ENCODE measurements at places on chromosomes 5 and 9.

GRCh38 chr9:89496645-89497256, 1.2 kb downstream of the SEMA4D start:
- DNase-seq = no peak

DNA sequence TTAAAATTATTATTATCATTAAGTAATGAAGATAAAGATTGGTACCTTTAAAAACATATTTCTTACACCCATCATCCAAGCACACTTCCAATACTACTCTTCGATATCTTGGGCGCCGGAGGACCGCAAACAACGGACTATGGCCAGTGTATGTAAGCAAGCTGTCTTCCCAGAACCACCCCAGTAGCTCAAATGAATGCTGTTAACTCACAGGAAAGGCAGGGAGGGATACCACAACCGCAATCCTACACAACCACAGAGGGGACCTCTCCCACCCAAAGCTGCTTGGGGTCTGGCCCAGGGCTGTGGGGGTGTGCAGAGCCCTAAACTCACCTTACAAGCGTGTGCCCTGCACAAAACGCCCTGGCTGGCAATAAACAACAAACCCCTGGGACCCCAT, 20.6 kb downstream of the GOLM1 start:
- DNase-seq = no peak

GRCh38 chr5:102536323-102536928, 37.6 kb upstream of the SLCO6A1 start:
- no peak for DNase-seq

GRCh38 chr5:177447066-177447610, 524 bp downstream of the PRR7 start:
- DNase-seq = peak; percentile 85

GRCh38 chr5:84086511-84086910, 298.2 kb downstream of the EDIL3 start:
- no peak for DNase-seq

GRCh38 chr9:112884721-112885120, 6.0 kb downstream of the SLC46A2 start:
- no peak for DNase-seq

- DNase-seq = no peak
Measured at GRCh38 chr9:31023847-31024246, 1360.6 kb upstream of the ACO1 start.

DNA sequence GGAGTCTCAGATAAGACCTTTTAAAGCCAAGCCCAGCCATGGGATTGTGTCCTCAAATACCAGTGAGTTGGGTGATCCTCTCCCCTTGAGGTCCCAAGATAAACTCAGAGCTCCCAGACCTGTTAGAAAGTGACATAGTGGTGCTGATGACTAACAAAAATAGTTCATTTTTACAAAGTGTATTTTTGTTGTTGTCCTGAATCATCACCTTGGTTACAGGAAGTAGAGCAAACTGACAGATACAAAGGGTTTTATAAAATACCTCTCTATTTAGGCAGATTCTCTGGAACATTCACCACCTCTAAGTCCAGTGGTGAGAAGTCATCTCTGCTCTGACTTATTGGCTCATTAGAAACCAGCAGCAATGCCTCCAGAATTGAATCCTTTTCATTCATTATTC, 259.3 kb downstream of the CEMIP2 start:
- no peak for DNase-seq

- DNase-seq = no peak
Measured at GRCh38 chr9:121972501-121972981, 120.6 kb downstream of the TTLL11 start.

DNA sequence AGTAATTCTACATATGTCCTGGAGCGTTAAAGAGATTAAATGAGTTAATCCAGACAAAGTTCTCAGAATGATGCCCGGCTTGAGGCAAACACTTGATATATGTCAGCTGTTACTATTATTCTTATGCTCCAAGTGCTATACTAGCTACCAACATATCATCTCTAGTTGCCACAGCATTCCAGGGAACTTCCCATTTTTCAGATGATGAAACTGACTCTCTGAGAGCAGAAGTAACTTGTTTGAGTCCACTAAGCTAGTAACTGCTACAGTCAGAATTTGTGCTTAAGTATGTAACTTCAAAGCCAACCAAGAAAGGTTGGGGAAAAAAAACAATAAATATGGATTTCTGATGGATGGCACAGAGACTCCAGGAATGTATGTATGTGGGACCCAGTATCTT, 98.1 kb downstream of the CDK5RAP2 start:
- no peak for DNase-seq

DNA sequence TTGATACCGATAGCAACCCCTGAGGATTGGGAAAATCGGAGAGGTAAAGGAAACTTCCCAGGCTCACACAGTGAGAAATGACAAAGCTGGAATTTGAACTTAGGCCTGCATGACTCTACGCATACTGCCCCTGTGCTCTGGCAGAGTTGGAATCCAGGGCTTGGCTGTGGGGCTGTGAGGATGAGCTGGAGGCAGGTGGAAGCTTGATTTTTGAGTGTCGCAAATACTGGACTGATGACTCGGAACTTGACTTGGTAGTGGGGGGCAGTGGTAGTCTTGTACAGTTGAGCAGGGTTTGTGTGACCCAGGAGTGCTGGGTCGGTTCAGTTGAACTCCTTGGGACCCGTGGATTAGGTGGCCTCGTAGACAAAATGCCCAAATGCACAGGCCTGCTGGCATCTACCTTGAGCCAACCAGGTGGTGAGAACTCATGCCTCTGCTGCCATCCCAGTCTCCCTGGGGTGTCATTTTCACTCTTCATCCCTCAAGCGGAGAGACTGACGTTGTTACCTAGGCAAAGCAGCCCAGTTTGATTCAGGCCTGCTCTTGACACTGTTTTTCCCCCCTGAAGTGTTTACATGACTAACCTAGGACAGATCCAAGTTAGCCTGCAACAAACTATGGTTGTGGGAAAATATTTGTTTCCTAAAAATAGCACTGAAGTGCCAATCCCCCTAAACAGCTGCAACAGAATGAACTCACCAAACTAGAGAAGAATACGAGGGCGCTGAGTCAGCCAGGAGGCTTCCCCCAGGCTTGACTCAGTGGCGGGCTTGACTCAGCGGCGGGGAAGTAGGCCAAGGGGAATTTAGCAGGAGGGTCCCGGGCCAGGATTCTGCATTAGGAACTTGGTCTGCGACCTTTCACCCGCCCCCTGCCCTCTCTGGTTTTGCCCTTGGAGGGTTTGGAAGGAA, 45.7 kb upstream of the ORM1 start:
- no peak for DNase-seq

GRCh38 chr9:31677415-31677814, 707.0 kb upstream of the ACO1 start:
- DNase-seq = no peak

DNA sequence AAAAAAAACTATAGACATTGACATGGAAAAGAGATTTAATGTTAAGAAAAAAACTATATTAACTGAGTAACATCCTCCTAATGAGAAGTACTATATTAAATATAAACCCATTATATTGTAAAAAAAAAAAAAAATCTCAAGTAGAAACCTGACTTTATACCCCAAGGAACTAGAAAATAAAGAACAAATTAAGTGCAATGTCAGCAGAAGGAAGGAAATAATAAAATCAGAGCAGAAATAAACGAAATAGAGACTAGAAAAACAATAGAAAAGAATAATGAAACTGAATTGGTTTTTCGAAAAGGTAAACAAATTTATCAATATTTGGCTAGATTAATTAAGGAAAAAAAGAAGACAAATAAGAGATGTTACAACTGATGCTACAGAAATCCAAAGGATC, 329.1 kb upstream of the ZNF608 start:
- DNase-seq = no peak

DNA sequence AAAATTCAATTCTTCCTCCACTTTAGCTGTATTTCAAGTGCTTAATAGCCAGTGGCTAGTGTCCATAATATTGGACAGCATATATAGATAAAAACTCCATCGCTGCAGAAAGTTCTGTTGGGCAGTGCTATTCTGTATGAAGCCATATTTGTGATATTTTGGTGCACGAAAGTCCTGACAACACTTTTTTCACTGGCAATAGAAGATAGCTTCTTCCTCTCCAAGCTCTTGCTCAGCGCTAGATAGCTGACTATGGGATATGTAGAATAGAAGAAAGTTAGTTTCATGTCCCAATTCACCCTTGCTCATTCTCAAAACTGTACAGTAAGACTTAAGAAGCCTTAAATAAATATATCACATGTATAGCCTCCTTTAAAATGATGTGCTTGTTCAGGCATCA, 269.9 kb downstream of the TLR4 start:
- DNase-seq = no peak

GRCh38 chr5:37184748-37185364, 64.3 kb downstream of the CPLANE1 start:
- DNase-seq = no peak

DNA sequence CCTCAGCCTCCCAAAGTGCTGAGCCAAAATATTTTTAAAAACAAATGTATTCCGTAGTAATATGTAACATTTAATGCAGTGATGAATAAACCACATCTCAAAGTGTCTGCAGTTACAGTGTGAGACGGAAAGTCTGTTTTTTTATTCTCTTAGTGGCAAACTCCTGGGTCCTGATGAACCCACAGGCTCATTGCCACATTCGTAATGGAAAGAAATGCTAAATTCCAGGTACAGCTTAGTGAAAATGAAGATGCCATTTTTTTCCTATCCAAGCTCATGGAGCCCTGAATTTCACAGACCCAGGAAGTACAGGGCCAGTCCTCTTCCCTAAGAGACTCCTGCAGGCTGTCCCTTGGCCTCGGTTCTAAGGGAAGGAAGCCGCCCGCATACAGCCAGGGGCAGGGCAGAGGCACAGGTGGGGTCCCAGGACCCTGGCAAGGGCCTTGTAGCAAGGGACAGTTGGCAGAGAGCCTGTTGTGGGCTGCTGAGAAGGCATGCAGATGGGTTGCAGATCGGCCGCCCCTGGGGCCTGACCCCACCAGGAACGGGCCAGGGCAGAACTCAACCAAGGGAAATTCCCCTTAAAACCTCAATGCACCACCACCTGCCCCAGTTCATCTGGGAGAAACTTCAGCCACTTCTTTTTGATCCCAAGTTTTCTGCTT, 36.2 kb downstream of the IPPK start:
- DNase-seq = no peak

GRCh38 chr9:134170532-134171315, 6.4 kb upstream of the RNU6ATAC start:
- DNase-seq = no peak

- DNase-seq = no peak
Measured at GRCh38 chr5:39891376-39891775, 466.6 kb upstream of the DAB2 start.

GRCh38 chr9:30775236-30775635, 1609.2 kb upstream of the ACO1 start:
- no peak for DNase-seq

DNA sequence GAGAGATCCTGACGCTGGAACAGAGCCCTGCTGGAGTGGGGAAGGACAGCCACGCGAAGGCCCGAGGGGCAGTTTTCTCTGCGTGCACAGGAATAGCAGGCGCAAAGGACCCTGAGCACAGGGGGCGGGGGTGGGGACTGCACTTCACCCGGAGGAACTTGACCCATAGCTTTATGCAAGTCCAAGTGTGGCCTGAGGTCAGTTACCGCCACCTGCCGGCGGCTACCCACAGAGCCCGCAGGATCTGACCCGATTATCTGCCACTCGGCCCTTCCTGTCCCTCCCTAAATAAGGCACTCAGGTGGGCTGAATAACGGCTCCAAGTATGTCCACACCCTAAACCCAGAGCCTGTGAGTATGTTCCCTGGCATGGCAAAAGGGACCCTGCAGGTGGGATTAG, 65.4 kb upstream of the FCN1 start:
- DNase-seq = peak; percentile 46

GRCh38 chr5:146461319-146461718, 14.2 kb downstream of the TCERG1 start:
- DNase-seq = no peak

DNA sequence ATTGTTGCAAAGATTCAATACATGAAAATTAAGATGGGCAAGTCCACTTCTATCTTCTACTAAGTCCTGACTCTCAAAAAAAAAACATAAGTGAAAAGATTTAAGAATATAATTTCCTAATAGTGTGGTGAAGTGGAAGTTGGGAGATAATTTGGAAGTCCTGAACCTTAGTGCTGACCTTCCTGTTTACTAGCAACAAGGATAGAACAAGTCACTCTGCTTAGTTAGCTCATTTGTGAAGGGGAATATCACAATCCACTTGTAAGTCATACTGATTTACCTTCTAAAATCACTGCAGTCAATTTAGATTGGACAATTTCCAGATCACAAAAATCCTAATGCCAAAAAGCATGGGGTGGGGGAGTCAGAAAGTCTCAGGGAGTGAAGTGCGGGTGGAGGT, 43.4 kb upstream of the PCSK5 start:
- no peak for DNase-seq

DNA sequence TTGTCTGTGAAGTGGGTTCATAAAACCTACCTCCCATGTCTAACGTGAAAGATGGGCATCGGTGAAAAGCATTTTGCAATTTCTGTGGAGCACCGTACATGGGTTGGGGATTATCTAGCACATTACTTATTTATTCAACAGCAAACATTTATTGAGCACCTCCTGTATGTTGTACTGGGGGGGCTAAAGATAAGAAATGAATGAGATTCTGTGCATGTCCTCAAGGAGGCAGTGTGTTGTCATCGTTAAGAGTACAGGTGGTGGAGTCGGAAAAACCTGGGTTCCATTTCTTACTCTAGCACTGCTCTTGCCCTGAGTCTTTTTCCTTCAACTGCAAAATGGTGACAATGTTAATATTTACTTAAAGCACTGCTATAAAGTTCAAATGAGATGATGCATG, 30.4 kb upstream of the DENND1A start:
- no peak for DNase-seq

GRCh38 chr5:28408651-28409050, 1370.3 kb upstream of the CDH9 start:
- DNase-seq = no peak

DNA sequence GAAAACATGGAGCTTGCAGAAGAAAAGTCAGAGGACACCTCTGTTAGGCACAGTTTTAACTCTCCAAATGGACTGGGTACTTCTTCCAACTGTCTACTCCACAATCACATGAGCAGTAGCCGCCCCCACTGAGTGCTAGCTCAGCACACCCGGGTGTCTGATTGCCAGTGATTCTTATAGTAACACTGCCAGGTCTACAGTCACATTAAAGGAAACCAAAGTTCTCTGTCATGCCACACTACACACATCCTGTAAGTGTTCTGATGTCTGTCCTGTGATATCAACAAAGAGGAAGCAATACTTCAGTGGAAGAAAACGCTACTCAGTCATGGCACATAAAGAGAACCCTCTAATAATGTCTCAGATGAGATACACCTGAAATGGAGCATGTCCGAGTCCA, at the start of gene HAVCR2:
HAVCR2 (minus strand) TSS at position 69 of the 400 bp plus-strand sequence; CDS start at position 8, 61 bp downstream.
- DNase-seq = peak; percentile 26

DNA sequence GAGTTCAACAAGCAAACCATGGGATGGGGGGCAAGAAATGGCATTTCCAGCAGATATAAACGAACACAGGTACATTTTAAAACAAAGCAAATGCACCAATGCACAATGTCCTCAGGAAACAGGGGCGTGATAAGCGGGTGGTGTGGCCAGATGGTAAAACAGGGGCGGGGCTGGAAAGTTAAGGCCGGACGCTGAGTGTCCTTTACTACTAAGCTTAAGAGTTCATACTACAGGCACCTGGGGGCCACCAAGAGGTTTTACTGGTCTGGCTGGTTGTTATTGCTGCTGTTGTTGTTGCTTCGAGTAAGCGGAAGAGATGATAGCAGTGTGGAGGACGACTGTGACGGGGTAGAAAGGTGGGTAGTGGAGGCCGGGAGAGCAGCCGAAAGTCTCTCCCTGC, 99.8 kb downstream of the ATPSCKMT start:
- DNase-seq = no peak

All from GM12891 (cell line).